ENCODE measurements at places on chromosomes 12 and 14.

- DNase-seq = no peak
Observed at GRCh38 chr12:94803939-94804338, 153.6 kb upstream of the TMCC3 start.

DNA sequence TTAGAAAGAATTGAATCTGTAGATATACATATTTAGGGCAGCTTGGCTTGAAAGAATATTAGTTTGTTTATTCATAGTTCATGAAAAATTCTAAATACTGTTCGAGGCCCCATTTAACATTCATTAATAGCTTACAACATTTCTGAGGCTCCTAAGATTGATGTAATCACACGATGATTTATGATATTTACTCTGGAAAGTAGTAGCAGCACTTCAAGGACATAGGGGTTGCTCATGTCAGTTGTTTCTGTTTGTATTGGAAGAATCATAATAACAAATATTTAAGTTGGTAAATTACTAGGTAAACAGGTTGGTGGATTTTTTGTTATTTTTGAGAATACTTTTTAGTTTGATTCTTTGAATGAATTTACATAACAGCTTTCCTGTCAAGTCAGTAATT lies 30.4 kb downstream of the CAND1 start:
- no peak for DNase-seq

- DNase-seq = no peak
Observed at GRCh38 chr14:21267431-21267845, 1.8 kb downstream of the HNRNPC start.

DNA sequence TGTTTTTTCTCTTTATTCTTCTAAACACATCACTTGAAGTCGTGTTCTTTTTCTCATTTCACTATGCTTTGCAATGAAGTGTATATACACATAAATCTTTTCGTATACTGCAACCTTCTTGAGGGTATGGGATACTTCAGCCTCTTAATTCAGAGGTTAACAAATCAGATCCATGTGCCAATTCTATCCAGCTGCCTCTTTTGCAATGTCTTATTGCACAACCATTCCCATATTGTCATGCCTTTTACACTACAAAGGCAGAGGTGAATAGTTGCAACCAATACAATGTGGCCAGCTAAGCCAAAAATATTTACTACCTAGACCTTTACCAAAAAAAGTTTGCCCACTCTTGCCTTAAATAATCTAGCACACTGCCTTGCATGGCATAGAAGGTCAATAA lies 224.5 kb upstream of the FOXG1 start:
- DNase-seq = no peak

DNA sequence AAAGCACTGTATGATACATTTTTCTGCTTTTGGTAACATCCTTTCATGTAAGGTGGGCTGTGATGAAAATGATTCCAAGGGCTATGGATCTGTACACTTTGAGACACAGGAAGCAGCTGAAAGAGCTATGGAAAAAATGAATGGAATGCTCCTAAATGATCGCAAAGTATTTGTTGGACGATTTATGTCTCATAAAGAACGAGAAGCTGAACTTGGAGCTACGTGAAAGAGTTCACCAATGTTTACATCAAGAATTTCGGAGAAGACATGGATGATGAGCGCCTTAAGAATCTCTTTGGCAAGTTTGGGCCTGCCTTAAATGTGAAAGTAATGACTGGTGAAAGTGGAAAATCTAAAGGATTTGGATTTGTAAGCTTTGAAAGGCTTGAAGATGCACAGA lies 22.1 kb upstream of the SRGAP1 start:
- DNase-seq = no peak
